ENCODE measurements at places on chromosomes 11 and 22.

GRCh38 chr22:45455212-45455611 is 41.7 kb downstream of the RIBC2 start:
- no peak for DNase-seq

- no peak for DNase-seq
Measured at GRCh38 chr22:38866399-38867123, 5.5 kb downstream of the CBX6 start.

- no peak for DNase-seq
Measured at GRCh38 chr22:37186997-37187522, 987 bp downstream of the C1QTNF6 start.

DNA sequence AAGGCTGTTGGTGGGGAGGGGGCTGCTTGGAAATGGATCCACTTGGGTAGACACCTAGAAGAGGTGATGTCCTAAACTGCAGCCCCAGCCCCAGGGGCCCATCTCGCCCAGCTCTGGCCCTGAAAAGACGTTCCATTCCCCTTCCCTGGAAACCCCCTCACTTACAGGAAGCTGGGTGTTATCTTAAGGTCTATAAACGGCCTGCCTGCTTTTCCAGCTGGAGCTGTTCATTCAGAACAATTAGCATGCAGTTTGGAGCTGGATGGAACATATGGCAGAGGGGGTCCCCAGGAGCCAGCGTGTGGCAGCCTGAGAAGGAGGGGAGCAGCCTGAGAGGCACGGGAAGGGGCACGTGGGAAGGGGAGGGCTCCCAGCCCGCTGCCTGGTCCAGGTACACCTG is 139.6 kb downstream of the PKNOX2 start:
- no peak for DNase-seq

DNA sequence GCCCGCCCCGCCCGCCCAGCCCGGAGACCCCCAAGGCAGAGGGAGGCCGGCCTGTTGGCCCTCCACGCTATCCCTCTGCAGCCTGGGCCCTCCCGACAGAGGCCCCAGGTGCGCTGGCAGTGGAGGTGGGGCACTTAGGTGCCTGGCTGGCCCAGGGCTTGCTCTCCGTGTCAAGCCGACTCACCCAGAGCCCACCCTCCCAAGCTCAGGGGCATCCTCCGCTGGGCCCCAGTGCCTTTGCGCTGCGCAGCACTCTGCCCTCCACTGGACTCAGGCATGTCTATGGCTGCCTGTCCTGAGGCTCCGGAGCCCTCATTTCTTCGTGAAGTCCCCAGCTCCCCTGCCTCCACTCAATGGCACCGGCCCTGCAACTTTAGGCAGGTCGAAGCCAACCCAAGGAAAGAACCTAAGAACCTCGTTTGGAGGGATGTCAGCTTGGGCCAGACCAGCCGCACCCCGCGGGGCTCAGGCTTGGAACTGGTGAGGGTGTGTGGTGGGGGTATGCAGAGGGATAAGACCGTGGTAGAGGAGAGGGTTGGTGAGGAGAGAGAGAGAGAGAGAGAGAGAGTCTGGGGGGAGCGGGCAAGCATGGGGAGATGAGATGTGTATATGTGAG is 6.1 kb downstream of the SMIM45 start:
- no peak for DNase-seq

GRCh38 chr11:116072601-116073410 is 568.6 kb upstream of the CADM1 start:
- no peak for DNase-seq

DNA sequence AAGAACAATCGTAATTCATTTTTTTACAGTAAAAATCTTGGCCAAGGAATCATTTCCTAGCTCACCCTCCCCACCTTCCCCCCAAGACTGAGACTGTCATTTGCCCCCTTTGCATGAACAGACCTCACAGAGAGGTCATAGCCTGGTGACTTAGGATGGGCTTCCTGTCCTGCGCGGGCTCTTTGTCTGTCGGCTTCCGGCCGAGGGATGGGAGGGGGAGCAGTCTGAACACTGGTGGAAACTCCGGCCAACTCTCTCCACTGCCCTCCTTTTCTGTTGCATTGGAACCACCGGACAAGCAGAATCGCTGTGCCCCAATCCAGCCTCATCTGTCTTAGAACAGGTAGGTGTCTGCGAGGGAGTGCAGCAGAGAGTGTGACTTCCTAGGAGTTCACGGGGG is 41.7 kb downstream of the TEAD1 start:
- DNase-seq, result no peak

DNA sequence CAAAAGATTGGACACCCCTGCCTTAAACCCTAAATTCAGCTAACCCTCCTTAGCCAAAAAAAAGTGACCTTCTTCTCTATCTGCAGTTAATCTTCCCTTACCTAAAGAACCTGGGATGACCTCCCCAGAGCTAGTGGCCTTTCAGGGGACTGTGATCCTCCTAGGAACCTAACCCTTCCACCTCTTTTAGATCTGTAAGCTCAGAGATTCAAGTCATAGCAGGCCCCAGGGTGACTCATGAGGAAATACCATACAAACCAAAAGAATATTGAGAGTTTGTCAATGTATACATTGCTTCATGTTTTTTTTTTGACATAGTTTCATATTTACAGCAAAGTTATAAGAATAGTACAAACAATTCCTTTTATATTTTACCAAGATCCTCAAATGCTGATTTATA is 38.3 kb upstream of the CXCR5 start:
- no peak for DNase-seq

DNA sequence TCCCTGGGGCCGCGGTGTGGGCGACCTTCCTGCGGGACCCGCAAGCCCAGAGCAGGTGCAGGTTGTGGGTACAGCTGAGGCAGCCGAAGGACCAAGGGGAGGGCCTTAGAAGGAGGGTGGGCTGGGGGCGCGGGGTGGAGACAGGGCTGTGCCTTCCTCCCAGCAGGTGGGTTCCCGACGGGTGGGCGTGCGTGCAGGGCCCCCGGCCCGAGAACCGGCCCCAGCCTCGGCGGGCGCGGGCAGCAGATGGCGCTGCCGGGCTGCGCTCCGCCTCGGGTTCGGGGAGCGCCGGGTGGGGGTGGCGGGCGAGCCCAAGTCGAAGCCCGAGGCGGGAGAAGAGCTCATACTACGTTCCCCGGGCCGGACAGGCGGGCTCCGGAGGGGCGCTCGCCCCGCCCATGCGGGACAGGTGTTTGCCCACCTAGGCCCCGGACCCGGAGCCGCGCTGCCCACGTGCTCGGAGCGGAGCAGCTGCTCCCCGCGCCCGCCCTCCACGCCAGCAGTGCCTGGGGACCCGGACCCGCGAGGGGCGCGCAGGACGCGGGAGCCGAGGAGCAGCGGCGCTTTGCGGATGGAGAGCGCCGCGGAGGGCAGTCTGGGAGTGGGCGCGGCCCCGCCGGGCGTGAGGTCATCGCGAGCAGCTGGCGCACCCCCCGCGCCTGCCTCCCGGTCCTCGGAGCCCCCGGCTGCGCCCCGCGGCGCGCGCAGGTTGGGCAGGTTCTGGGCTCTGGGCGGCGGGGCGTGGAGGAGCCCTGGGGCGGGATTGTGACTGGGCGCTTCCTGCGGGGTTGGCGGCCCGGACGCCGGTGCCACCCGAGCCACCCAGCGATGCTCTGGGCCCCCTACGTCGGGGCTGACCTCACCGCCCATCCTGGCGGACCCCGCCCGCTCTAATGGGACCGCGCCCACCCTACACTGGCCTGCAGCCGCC is 25.3 kb downstream of the DUSP8 start:
- no peak for DNase-seq

GRCh38 chr11:63672936-63673539 is 1.9 kb upstream of the ATL3 start:
- no peak for DNase-seq

DNA sequence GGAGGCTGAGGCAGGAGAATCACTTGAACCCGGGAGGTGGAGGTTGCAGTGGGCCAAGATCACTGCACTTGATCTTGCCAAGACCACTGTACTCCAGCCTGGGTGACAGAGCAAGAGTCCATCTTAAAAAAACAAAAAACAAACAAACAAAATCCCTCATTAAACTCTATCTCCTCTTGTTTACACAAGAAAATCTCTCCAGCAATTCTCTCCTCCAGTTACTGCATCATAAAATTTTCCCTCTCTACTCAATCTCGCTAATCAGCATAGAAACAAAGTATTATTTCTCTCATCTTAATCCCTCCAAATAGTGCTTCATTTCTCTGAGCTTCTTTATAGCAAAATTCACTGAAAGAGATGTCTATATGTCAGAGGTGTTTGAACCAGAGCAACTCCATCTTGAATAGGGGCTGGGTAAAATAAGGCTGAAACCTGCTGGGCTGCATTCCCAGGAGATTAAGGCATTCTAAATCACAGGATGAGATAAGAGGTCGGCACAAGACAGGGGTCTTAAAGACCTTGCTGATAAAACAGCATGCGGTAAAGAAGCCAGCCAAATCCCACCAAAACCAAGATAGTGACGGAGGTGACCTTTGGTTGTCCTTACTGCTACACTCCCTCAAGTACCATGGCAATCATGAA is 19.8 kb downstream of the MTMR2 start:
- no peak for DNase-seq

DNA sequence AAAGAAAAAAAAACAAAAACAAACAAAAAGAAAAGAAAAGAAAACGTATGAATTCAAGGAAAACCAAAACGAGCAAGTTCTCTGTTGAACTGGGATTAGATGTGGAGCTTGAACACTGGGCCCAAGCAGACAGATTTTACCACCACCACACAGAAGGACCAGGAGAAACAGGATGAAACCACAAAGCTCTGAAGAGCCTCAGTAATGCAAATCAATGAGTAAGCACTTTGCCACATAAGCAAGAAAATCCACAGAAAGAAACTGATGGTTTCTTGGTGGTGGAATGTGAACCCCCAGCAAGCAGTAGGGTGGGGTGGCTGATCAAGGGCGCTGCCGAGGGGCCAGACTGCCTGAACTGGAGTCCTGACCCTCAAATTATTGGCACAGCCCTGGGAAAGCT is 50.9 kb upstream of the NFRKB start:
- DNase-seq, result no peak

DNA sequence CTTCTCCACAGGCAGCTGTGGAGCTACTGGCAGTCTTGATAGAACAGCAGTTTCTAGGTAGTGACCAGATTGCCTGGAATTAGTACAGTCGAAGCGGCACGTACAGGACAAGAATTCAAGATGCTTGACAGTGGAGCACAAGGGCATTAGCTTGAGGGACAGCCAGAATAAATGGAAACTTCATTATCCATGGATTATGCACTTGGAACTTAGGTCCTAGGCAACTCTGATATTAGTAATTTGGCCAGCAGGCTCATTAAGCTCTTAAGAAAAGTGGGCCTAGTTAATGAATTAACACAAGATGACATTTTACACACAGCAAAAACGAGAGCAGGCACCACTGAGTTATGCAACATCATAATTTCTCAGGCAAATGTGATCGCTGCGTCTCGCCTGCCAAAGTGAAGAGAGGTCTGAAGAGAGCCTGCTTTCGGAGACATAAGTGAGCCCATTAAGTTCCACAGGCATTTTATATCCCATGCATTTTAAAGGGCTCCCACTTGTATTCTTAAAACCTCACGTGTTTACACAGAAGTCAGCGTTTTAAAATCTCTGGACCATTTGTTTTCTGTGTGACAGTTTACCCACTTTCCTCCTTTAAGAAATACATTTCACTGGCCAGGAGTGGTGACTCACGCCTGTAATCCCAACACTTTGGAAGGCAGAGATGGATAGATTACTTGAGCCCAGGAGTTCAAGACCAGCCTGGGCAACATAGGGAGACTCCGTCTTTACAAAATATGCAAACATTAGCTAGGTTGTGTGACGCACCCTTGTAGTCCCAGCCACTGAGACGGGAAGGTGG is 66.2 kb downstream of the COMMD9 start:
- DNase-seq, result no peak

GRCh38 chr11:96579656-96580055 is 189.8 kb downstream of the JRKL start:
- DNase-seq, result no peak

DNA sequence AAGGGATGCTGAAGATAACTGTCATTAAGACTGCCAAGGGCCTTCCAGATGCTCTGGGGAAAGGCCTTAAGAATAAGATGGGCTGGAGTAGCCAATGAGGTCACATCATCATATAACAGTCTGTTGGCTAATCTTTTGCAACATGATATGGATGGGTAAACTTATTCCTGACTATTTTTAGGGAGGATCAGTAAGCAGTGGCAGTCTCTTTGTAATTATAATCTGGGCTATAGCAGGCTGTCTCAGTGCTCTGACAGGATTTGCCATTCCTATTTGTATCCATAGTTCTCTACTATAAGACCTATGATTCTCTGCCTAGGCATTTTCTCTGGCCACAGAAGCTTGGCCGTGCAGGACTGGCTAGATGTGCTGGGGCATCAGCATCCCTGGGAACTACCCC is 16.1 kb upstream of the CALCB start:
- DNase-seq, result no peak

GRCh38 chr11:21723678-21724077 is 469.2 kb upstream of the ANO5 start:
- DNase-seq, result no peak

- DNase-seq, result no peak
Measured at GRCh38 chr11:4095509-4096230, 1.1 kb downstream of the RRM1 start.

DNA sequence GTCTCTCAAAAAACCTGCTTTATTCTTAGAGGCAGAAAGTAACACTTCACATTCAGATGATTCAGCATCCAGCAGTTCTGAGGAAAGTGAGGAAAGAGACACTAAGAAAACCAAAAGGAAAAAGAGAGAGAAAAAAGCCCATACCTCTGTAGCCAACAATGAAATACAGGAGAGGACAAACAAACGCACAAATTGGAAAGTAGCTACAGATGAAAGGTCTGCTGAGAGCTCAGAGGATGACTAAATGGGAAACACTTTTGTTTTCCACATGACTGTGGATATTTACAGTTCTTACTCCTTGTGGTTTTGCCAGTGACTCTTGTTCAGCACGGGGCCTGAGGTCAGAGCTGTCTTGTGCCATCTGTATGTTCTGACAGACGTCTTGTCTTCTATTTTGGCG is 3.8 kb downstream of the TIMM8B start:
- no peak for DNase-seq

DNA sequence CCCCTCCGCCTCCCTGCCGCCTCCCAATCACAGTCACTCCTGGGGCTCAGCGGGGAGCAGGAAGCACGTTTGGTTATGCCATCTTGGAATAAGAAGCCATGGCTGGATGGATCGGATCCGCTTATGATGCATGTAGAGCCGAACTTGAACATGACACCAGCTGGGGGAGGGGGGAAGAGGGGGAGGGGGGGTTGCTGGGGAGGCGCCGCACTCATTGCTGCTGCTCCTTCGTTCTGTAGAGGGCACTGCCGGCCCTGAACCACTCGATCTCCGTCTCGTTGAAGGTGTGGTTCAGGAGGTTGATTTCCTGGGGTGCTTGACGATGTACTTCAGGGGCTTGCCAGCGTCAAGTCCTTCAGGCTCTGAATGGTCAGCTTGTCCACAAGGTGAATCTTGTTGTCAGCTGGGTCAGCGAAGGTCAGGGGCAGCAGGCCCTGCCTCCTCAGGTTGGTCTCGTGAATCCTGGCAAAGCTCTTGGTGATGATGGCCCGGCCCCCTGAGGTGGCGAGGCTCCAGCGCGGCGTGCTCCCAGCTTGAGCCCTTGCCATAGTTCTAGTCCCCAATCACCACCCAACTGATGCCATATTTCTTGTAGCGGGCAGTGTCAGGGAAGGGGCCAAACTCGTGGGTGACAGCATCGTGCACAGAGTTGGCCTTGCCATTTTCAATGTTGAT is 476.9 kb upstream of the ISX start:
- no peak for DNase-seq

- no peak for DNase-seq
Measured at GRCh38 chr11:22707119-22707899, 40.9 kb downstream of the GAS2 start.

GRCh38 chr11:122167100-122167499 is 51.1 kb upstream of the BLID start:
- DNase-seq, result no peak

All from effector CD4-positive, alpha-beta T cell (primary cell).